Motor neuron (in vitro differentiated cells): ENCODE measurements at places on chromosomes 4 and X. TPM values are rescaled to one million over a fixed set of nuclear protein-coding genes. Genes with fewer than 3 reads are reported as not detected.

Gene VCX2
- total RNA-seq = not detected in 2 replicates

DNA sequence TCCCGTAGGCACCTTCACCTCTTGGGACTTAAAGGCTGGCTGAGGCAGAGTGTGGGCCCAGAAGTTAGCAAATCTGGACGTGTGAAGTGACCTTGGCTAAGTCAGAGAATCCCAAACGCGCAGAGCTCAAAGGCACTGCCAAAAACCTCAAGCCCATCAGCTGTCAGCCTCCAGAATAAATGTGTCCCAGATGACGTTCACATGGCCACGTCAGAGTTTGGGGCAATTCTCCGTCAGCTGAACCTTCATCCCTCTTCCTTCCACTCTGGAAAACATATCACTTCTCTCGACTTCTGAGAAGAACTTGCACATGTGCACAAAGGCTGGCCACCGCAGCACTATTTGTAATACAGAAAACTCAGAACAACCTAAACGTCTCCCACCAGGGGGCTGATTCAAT lies 35.7 kb upstream of the APLN start:
- no peak for ATAC-seq

GRCh38 chr4:102574317-102574716 lies 73.2 kb downstream of the NFKB1 start:
- no peak for ATAC-seq

DNA sequence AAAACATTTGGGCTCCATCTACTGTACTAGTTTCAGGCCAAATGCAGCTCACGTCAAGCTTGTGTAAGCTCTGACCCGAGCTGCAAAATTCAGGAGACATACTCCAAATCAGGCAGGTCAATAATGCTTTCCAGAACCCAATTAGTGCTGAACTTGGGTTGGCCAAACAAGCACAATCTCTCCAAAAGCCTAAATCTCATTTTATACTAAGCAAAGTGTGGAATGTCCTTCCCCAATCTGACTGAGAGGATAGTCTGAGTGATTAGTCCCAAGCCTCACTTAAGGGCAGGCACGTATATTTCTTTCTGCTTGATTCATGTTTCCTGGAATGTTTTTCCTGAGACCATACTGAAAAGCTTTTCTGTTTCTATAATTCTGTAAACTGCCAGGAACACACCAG lies 79.9 kb downstream of the NKX6-1 start:
- ATAC-seq = no peak

GRCh38 chr4:182288534-182288933 lies 45.3 kb downstream of the TENM3 start:
- no peak for ATAC-seq

DNA sequence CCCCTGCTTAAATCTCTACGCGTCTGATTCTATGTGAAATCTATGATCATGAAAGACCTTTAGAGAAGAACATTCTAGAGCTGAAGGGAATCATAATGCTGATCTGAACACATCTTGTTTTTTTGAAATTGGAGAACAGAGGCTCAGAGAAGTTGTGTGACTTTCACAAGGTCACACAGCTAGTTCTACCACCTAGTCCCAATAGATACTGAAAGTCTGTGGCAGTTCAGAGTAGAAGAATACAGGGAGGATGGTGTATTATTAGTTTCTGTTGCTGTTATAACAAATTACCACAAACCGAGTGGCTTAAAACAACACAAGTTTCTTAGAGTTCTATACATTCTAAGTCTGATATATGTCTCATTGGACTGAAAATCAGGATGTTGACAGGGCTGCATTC lies 14.5 kb downstream of the CYP2U1 start:
- ATAC-seq = no peak

DNA sequence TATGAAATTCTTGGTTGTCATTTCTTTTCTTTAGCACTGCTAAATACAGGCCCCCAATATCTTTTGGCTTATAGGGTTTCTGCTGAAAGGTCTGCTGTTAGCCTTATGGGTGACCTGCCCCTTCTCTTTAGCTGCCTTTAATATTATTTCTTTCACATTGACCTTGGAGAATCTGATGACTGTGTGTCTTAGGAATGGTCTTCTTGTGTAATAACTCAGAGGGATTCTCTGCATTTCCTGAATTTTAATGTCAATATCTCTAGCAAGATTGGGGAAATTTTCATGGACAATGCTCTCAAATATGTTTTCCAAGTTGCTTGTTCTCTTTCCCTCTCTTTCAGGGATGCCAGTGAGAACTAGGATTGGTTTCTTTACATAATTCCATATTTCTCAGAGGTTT lies 292.4 kb downstream of the SLC7A11 start:
- no peak for ATAC-seq
